ENCODE measurements at places on chromosomes 1 and 21.

DNA sequence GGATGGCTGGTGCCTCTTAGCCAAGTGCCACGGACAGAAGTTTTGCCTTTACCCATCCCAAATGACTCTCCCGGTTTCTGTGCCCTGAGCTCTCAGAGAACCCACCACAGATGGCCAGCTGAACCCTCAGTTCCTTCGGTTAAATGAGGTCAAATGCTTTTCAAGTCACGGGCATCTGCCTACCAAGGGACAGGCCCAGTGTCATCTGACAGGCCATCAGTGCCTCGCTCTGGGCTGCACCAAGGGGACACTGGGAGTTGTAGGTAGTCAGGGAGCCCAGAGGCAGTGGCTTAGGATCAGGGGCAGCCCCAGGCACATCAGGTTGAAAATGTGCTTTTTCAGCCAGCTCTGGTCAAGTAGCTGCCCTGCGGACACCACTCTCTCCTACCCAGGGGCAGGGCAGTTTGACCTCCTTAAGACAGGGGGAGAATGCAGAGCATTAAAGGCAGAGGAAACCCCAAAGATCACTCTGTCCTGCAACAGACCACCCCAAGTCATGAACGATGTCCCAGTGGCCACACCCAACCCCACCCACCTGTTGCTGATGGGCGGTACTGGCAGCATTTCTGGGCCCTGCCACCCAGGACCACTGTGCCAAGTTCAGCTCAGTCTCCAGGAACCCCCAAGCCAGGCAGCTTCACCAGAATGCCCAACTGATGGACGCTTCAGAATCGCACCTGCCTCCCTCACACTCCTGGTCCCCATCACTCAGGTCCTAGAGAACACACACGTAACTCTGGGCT, 60.7 kb downstream of the CASZ1 start:
- no peak for DNase-seq
- no peaks in the 10 kb centered on the region for H3K4me1 ChIP-seq
- H3K27ac ChIP-seq: no peak overlapping the region
- H3K36me3 ChIP-seq: no peaks in the 10 kb centered on the region
- no peaks in the 10 kb centered on the region for H3K27me3 ChIP-seq

GRCh38 chr1:197859024-197859423, 43.4 kb upstream of the C1orf53 start:
- no peaks in the 10 kb centered on the region for H3K27me3 ChIP-seq
- H3K27ac ChIP-seq: no peak overlapping the region
- no peaks in the 10 kb centered on the region for H3K36me3 ChIP-seq
- DNase-seq: no peak
- no peaks in the 10 kb centered on the region for H3K4me1 ChIP-seq
- H3K4me3 ChIP-seq: no peak overlapping the region

- H3K4me1 ChIP-seq: peaks cover 25% of the 10 kb centered on the region
- H3K27me3 ChIP-seq: no peaks in the 10 kb centered on the region
- H3K27ac ChIP-seq: peak overlapping the region; percentile 78
- H3K36me3 ChIP-seq: peaks cover 42% of the 10 kb centered on the region
- no peak for DNase-seq
- peak overlapping the region; percentile 98 for H3K4me3 ChIP-seq
These were observed 373 bp downstream of the MTF1 start for GRCh38 chr1:37858931-37859506.

DNA sequence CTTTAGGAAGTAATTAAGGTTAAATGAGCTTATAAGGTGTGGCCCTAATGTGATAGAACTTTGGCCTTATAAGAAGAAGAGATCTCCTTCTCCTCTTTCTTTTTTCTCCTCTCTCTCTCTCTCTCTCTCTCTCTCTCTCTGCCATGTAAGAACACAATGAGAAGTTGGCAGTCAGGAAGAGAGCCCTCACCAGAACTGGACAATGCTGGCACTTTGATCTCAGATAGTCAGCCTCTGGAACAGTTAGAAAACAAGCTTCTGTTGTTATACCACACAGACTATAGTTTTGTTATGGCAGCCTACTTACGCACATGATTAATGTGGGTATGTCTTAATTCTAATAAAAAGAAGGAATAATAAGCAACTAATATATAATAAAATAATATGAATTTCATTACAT, 444.2 kb upstream of the LRRC7 start:
- no peak overlapping the region for H3K4me3 ChIP-seq
- no peak overlapping the region for H3K27ac ChIP-seq
- H3K36me3 ChIP-seq: no peaks in the 10 kb centered on the region
- no peaks in the 10 kb centered on the region for H3K4me1 ChIP-seq
- no peak for DNase-seq

DNA sequence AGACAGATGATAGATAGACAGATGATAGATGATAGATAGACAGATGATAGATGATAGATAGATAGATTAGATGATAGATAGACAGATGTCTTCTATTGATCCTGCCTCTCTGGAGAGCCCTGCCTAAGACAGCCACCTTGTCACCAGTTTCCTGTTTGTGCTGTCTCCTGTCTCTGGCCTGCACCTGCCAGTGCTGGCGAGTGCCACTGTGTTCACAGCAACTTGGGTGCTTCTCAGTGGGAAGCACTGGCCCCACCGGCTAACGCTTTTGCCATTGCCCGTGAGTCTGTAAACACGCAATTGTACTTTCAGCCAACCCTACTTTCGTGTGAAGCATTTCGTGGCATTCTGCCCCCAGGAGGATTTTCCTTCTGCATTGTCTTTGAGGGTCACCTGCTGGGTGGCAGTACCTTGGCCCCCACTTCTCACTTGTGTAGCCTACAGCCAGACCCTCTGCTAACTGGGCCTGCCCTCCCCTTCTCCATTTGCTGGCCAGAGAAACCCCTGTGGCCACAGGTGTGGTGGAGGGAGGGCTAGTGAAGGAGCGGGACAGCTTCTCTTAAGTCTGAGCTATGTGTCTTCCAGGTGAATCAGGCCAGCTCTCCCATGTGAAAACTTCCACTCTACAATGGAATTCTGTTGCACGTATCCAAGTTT, 23.4 kb upstream of the PDE9A start:
- no peaks in the 10 kb centered on the region for H3K27me3 ChIP-seq
- DNase-seq: peak; percentile 23
- H3K4me1 ChIP-seq: no peaks in the 10 kb centered on the region
- H3K4me3 ChIP-seq: no peak overlapping the region

- peaks cover 1% of the 10 kb centered on the region for H3K36me3 ChIP-seq
- DNase-seq: no peak
- no peak overlapping the region for H3K4me3 ChIP-seq
These were observed 3.6 kb downstream of the PARP1 start for GRCh38 chr1:226404063-226404903.

GRCh38 chr1:187872550-187872949, 1043.8 kb downstream of the PLA2G4A start:
- no peak overlapping the region for H3K27ac ChIP-seq
- DNase-seq: no peak
- no peaks in the 10 kb centered on the region for H3K36me3 ChIP-seq
- no peaks in the 10 kb centered on the region for H3K27me3 ChIP-seq
- no peaks in the 10 kb centered on the region for H3K4me1 ChIP-seq
- no peak overlapping the region for H3K4me3 ChIP-seq

DNA sequence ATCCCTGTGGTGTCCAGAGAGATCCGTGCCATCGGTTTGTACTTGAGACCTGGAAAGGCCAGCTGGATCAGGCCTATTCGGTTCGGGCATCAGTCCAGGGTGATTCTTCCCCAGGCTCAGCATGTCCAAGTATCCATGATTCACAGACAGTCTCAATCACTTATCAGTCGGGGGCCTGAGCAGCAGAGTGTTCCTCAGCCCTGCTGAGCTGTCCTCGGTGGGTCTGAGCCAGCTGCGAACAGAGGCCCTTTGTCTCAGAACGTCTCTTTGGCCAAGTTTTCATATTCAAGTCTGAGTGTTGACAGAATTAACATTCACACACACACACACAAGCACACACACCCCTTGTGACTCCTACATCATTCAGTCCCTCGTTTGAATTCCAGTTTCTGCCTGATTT, 33.4 kb upstream of the OSBPL9 start:
- peaks cover 8% of the 10 kb centered on the region for H3K36me3 ChIP-seq
- no peak overlapping the region for H3K27ac ChIP-seq
- no peaks in the 10 kb centered on the region for H3K27me3 ChIP-seq
- no peak for DNase-seq
- H3K4me1 ChIP-seq: no peaks in the 10 kb centered on the region

GRCh38 chr1:158169105-158169504, 11.6 kb upstream of the CD1D start:
- H3K36me3 ChIP-seq: no peaks in the 10 kb centered on the region
- H3K4me3 ChIP-seq: no peak overlapping the region
- H3K27ac ChIP-seq: no peak overlapping the region
- DNase-seq: no peak
- H3K27me3 ChIP-seq: no peaks in the 10 kb centered on the region
- H3K4me1 ChIP-seq: no peaks in the 10 kb centered on the region

- DNase-seq: no peak
- H3K36me3 ChIP-seq: no peaks in the 10 kb centered on the region
- no peak overlapping the region for H3K27ac ChIP-seq
- H3K4me3 ChIP-seq: no peak overlapping the region
These were observed 141.7 kb upstream of the NRIP1 start for GRCh38 chr21:15206514-15206913.

GRCh38 chr1:236618507-236618906, 14.2 kb upstream of the HEATR1 start:
- H3K4me1 ChIP-seq: no peaks in the 10 kb centered on the region
- no peaks in the 10 kb centered on the region for H3K36me3 ChIP-seq
- no peak overlapping the region for H3K4me3 ChIP-seq
- H3K27me3 ChIP-seq: no peaks in the 10 kb centered on the region

GRCh38 chr21:21860888-21861287, 862.7 kb downstream of the NCAM2 start:
- DNase-seq: no peak
- H3K27me3 ChIP-seq: no peaks in the 10 kb centered on the region
- H3K36me3 ChIP-seq: no peaks in the 10 kb centered on the region
- no peaks in the 10 kb centered on the region for H3K4me1 ChIP-seq
- H3K27ac ChIP-seq: no peak overlapping the region

GRCh38 chr1:236009857-236010256, 55.0 kb downstream of the NID1 start:
- peak overlapping the region; percentile 57 for H3K27ac ChIP-seq
- no peaks in the 10 kb centered on the region for H3K27me3 ChIP-seq
- no peak for DNase-seq
- H3K36me3 ChIP-seq: no peaks in the 10 kb centered on the region
- no peak overlapping the region for H3K4me3 ChIP-seq

DNA sequence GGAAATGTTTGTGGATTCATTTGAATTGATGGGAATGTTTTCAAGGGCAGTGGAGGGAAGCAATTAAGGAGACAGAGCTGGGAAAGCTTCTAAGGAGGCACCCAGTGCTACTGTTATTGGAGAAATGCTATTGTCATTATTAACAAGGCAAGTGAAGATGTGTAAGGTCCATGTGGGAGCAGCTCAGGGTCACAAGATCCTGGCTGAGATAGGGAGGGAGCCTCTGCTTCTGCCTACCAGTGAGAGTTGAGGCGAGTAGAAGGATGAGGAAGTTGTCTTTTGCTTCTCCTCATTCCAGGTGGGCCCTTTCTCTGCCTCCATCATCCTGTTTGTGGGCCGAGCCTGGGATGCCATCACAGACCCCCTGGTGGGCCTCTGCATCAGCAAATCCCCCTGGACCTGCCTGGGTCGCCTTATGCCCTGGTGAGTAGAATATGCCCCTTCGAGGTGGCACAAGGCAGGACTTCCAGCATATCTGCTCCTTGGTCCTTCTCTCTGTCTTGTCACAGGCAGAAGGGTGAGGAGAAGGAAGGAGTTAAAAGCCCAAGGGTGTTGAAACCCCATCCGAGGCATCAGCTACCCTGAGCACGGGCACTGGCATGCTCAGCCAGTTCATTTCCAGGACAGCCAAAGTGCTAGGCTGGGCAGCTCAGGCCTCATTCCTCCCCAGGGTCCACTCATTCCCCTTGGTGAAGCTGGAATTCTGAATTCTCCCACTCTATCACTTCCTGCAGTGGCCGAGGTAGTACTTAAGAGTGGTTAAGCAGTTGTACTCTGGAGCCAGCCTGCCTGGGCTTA, 3.7 kb downstream of the MFSD2A start:
- peaks cover 66% of the 10 kb centered on the region for H3K4me1 ChIP-seq
- no peak for DNase-seq
- no peaks in the 10 kb centered on the region for H3K27me3 ChIP-seq
- peaks cover 61% of the 10 kb centered on the region for H3K36me3 ChIP-seq
- peak overlapping the region; percentile 96 for H3K27ac ChIP-seq

DNA sequence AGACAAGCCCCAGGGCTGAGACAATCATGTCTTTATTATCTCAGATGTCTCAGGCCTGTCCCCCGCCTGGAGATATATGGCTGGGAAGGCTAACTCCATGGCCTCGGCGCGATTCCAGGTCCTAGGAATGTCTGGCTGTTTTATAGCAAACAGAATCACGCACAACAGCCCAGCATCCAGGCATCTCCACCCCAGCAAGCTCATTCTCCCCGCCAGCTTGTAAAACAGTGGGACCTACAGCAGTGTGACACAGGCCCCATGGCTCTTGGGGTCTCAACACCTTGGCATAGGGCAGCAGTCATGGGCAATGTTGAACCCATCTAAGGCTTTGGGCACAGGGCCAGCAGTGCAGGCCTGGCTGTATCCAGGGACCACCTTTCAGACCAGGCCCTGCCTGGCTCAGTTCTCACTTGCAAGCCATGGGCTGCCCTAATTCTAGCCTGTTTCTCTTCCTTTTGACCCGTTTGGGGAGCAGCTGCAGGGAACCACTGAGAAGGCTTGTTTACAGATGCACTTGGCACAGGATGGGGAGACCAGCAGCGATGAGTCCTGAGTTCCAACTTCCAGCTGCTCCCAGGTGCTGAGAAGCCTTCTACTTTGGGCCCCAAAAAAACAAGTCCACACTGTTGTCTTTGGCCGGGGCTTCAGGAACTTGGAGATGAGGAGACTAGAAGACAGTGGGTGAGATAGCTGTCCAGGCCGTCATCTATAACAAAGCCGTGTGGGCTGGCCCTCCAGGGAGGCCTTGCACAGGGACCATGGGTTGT, 34.4 kb downstream of the WNT4 start:
- H3K4me3 ChIP-seq: no peak overlapping the region
- no peaks in the 10 kb centered on the region for H3K27me3 ChIP-seq
- no peaks in the 10 kb centered on the region for H3K36me3 ChIP-seq

- no peak overlapping the region for H3K27ac ChIP-seq
- H3K4me3 ChIP-seq: no peak overlapping the region
- no peak for DNase-seq
- H3K27me3 ChIP-seq: no peaks in the 10 kb centered on the region
- no peaks in the 10 kb centered on the region for H3K36me3 ChIP-seq
- no peaks in the 10 kb centered on the region for H3K4me1 ChIP-seq
These were observed 38.1 kb upstream of the SYT14 start for GRCh38 chr1:209899948-209900347.

GRCh38 chr1:84771895-84772294, 81.6 kb upstream of the SSX2IP start:
- no peaks in the 10 kb centered on the region for H3K4me1 ChIP-seq
- no peak for DNase-seq
- no peaks in the 10 kb centered on the region for H3K27me3 ChIP-seq
- H3K27ac ChIP-seq: no peak overlapping the region

- DNase-seq: no peak
- no peak overlapping the region for H3K27ac ChIP-seq
- H3K36me3 ChIP-seq: peaks cover 13% of the 10 kb centered on the region
- H3K4me3 ChIP-seq: no peak overlapping the region
- H3K27me3 ChIP-seq: no peaks in the 10 kb centered on the region
These were observed 49.8 kb downstream of the SLC35D1 start for GRCh38 chr1:67004176-67004575.
